ENCODE measurements at places on chromosomes 3 and 15.

DNA sequence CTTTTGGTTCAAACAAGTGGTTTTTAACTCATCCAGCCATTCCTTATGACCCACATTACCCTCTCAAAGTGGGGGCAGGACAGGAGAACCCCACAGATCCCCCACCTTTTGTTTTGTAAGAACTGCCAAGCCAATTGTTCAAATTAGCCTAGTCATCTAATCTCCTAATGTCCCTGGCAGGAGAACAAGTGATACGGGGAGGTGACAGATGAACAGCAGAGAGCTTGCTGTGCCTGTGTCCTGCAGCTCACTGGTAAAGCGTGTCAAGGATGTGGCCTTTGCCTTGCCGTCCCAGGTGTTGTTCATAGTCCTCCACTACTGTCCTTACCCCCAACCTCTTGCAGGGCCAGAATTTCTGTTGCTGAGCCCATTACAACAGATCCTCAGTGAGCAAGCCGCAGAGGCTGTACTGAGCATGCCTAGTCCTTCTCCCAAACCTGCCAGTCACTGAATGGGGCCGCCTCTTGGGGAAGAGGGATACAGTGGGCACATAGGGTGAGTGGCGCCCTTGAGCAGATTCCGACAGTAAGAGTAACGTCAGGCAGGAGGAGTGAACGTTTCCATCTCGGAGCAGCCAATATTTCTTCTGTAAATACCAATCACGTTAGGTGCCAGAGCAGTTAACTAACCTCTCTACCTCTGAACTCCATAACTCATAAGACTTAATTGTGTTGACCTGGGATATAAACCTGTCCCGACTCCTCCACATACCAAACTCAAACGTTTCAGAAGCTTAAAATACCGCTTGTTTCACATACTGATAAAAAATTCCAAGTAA, 87.4 kb downstream of the ITPR1 start:
- no peak for DNase-seq

DNA sequence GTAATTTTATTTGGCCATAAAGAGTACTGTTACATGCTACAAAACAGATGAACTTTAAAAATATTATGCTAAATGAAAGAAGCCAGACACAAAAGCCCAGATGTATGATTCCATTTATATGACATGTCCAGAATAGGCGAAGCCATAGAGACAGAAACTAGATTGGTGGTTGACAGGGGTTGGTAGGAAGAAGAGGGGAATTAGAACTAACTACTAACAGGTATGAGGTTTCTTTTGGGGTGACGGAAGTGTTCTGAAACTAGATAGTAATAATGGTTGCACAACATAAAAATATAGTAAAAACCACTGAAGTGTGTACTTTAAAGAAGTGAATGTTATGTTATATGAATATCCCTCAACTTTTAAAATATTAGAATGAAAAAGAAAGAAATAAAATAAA, 66.1 kb downstream of the GBE1 start:
- no peak for DNase-seq

DNA sequence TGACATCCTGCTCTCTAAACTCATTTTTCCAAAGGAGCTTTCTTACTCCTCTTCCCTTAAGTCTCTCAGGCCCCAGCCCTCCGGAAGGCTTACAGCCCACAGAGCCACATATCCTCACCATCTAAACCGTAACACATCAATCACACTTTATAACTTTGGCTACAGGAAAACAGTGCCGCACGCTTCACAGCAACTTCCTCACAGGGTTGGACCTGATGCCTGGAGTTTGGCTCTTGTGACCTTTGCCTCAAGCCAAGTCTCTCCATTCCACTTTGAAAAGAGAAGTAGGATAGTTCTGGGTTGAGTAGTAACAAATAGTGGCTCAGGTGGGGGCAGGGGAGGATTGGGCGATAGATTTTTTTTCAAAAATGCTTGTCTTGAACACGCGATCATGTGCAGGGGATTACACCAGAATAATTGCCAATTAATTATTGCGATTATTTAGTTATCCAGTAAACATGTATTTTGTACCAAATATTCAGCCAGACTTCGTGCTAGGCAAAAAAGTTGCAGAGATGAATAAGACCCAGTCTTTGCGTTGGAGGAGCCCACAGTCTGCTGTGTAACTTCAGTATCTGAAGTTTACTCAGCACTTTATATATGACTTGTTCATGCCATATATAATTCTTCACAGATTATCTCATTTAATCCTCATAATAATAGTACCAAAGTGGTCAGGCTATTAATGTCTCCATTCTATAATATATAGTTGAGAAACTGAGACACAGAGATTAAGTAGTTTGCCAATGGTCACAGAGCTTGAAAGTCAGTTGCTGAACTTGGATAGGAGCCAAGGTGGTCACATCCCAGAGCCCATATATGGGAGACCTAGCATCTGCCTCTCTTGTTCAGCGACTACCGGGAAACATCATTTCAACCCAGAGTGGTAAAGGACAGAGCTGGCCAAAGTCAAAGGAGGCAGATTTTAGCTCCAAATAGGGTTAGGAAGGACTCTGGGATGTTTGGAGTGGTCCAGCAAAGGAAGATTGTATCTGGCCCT, 2.4 kb upstream of the ETV5 start:
- DNase-seq: no peak

DNA sequence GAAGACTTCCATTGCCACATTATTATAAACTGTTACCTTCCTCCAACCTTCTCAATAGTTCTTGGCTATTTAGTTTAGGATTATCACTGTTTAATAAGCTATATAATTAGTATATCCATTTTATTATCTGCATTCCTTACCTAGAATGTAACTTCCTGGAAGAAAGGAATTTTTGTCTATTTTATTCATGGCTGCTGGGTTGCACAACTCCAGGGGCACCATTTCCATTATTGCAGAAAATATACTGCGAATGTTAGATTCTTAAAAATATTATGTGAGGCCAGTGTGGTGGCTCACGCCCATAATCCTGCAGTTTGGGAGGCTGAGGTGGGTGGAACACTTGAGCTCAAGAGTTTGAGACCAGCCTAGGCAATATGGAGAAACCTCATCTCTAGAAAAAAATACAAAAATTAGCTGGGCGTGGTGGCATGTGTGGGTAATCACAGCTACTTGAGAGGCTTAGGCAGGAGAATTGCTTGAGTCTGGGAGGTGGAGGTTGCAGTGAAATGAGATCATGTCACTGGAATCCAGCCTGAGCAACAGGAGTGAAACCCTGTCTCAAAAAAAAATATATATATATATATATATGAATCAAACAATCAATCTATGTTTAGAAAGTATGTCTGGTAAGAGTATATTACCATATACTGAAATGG, 19.9 kb downstream of the CLDN1 start:
- no peak for DNase-seq

- no peak for DNase-seq
Observed at GRCh38 chr3:37806505-37807200, 55.0 kb upstream of the CTDSPL start.

GRCh38 chr3:157499342-157499963, 3.8 kb downstream of the VEPH1 start:
- no peak for DNase-seq

- DNase-seq: no peak
Observed at GRCh38 chr3:112372396-112372795, 39.4 kb downstream of the CD200 start.

DNA sequence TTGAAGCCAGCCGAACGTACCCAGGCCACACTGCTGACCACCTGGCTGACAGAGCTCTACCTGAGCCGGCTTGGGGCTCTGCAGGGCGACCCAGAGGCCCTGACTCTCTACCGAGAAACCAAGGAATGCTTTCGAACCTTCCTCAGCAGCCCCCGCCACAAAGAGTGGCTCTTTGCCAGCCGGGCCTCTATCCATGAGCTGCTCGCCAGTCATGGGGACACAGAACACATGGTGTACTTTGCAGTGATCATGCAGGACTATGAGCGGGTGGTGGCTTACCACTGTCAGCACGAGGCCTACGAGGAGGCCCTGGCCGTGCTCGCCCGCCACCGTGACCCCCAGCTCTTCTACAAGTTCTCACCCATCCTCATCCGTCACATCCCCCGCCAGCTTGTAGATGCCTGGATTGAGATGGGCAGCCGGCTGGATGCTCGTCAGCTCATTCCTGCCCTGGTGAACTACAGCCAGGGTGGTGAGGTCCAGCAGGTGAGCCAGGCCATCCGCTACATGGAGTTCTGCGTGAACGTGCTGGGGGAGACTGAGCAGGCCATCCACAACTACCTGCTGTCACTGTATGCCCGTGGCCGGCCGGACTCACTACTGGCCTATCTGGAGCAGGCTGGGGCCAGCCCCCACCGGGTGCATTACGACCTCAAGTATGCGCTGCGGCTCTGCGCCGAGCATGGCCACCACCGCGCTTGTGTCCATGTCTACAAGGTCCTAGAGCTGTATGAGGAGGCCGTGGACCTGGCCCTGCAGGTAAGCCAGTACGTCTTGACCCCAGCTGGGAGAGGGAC, 6.2 kb downstream of the VPS18 start:
- DNase-seq: no peak

- no peak for DNase-seq
Observed at GRCh38 chr3:124336067-124336656, 344.2 kb upstream of the ROPN1 start.

- no peak for DNase-seq
Observed at GRCh38 chr3:194187233-194187944, 51.4 kb downstream of the HES1 start.

GRCh38 chr15:32956006-32956405, 238.2 kb downstream of the GREM1 start:
- DNase-seq: peak; percentile 37

- no peak for DNase-seq
Observed at GRCh38 chr3:149545049-149545448, 70.6 kb downstream of the TM4SF4 start.

- DNase-seq: peak; percentile 25
Observed at GRCh38 chr15:34986771-34987480, 1.2 kb downstream of the ZNF770 start.

- no peak for DNase-seq
Observed at GRCh38 chr3:124686028-124686670, 44.1 kb upstream of the UMPS start.

- no peak for DNase-seq
Observed at GRCh38 chr3:40452562-40452875, 4.6 kb upstream of the RPL14 start.

DNA sequence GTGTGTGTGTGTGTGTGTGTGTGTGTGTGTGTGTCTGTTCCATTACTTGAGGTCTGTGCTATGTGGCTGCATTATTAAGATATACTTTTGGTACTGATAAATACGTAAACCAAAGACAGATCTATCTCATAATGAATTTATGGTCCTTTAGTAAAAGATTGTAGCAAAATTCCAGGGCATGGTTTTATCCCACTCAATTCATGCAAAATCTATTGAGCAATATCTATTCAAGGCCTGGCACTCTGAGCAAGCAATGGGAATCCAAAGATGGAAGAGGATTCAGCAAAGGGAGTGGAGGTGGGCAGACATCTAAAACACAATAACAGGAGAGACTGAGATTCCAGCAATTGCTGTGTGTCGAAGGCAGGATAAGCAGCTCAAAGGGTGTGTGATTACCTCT, 86.8 kb downstream of the RFTN1 start:
- DNase-seq: no peak

GRCh38 chr3:128914966-128915645, 35.7 kb downstream of the ACAD9 start:
- no peak for DNase-seq

- DNase-seq: no peak
Observed at GRCh38 chr15:65938604-65939003, 69.3 kb downstream of the RAB11A start.

GRCh38 chr15:97528238-97528637, 432.3 kb upstream of the ARRDC4 start:
- DNase-seq: no peak

DNA sequence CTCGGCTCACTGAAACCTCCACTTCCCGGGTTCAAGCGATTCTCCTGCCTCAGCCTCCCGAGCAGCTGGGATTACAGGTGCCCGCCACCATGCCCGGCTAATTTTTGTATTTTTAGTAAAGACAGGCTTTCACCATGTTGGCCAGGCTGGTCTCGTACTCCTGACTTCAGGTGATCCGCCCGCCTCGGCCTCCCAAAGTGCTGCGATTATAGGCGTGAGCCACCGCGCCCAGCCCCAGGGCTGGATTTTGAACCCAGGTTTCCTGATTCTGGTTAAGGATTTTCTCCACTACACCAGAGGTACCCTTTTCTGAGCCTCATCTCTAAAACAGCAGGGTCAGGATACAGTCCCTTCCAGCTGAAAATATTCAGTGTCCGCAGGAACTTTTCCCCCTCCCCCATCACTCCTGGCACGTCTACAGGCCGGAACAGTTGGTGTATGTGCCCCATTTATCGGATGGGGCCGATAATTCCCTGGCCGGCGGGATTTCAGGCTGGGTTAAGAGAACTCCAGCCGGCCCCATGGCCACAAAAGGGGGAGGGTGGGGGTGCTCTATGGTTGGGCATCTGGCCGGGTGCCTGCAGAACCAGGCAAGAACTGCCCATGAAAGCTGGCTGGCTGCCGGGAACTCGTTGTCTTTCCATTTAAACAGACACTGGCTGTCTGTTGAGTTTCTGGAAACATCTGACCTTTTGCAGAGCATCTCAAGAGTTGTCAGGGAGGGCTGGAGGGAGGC, 26.8 kb upstream of the SEMA4B start:
- peak; percentile 32 for DNase-seq

DNA sequence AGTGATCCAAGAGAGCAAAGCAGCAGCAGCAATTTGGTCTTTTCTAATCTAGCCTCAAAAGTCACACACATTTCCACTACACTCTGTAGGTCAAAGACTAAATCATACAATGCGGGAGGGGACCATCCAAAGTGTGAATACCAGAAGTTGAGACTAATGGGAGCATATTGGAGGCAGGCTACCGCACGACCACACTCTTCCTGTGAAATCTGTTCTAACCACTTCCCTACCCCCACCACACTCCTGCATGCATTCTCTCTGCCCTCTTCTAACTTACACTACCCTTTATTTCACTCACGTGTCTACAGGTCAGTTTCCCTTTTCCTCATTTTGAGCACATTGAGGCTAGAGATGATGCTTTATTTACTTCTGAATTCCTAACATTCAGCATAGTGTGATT, 23.7 kb upstream of the PRTG start:
- no peak for DNase-seq

DNA sequence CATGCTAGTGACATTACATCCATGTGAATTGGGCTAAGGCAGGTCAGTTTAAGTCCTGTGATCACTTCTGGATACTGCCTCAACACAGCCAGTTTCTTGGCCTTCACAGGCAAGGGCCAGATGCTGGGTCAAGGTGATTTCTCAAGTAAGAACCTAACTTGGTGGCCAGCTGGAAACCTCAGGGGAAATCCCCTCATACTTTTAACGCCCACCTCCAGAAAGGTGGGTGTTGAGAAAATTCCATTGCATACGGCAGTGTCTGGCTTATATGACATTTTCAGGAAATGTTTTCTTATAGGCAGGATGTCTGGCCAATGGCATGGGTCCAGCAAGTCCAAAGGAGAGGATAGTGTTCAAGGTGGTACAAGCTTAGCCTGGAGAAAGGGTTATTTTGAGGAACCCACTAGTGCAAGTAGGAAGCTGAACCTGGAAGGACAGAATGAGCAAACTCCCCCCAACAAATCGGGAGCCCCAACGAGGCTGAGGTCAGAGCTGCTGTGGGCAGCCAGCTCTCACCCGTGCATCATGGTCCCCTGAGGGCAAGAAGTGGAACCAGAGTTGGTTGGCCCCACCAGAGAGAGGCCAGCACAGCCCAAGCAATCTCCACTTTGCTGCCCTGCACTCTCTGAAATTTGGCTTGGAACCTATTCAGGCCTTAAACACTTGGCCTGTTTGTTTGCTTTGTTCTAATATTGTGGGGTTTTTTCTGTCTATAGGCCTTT, 135.4 kb downstream of the PDE8A start:
- DNase-seq: no peak

- DNase-seq: peak; percentile 74
Observed at GRCh38 chr3:120561251-120562045, 34.7 kb upstream of the NDUFB4 start.

GRCh38 chr3:164375538-164375937, 702.8 kb downstream of the SI start:
- no peak for DNase-seq

All from SK-N-DZ (cell line).